Endothelial cell (in vitro differentiated cells): ENCODE measurements at places on chromosomes 1 and 21.
A peak's percentile ranks its signal among the peaks of the same experiment; 100 is the strongest.

DNA sequence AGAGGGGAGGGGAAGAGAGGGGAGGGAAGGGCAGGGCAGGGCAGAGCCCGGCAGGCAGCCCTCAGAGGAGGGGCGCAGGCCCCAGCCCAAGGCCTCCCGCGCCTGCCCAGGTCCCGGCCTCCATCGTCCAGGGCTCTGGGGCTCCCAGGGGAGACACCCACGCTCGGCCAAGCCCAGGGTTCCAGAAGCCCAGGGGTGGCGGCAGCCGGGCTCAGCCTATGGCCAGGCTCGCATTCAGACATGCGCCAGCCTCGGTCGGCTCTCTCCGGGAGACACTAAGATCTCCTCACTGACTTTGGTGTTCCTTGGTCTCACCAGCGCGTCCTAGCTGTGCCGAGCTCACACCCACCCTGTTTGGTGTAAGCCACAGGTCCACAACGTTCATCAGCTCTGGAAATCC lies 7.1 kb upstream of the ANKRD65 start:
- H3K36me3 ChIP-seq, result peaks cover 9% of the 10 kb centered on the region
- DNase-seq, result no peak
- peaks cover 22% of the 10 kb centered on the region for H3K4me1 ChIP-seq
- peaks cover 18% of the 10 kb centered on the region for H3K27me3 ChIP-seq

- no peak for DNase-seq
- H3K4me3 ChIP-seq, result no peak overlapping the region
- no peak overlapping the region for H3K27ac ChIP-seq
- no peaks in the 10 kb centered on the region for H3K4me1 ChIP-seq
These were observed 5.9 kb downstream of the ATAD3C start for GRCh38 chr1:1455366-1455884.

GRCh38 chr1:248599396-248599795 lies 1.9 kb upstream of the OR2T10 start:
- no peaks in the 10 kb centered on the region for H3K27me3 ChIP-seq
- H3K4me3 ChIP-seq, result no peak overlapping the region
- DNase-seq, result no peak
- H3K27ac ChIP-seq, result no peak overlapping the region

DNA sequence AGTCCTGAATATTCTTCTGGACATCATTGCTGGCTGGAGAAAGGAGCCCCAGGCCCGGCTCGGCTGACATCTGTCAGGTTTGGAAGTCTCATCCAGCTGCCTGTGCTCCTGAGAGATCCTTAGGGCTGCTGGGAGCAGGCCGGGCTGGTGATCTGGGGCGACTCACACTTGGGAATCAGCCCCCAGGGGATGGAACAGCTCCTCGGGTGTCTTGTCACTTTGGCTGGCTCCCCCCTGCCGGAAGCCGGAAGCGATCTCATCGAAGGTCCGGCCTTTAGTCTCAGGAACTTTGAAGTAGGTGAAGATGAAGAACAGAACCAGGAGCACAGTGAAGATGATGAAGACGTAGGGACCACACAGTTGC lies 31.8 kb downstream of the SLC2A1 start:
- DNase-seq, result no peak
- peaks cover 23% of the 10 kb centered on the region for H3K27me3 ChIP-seq
- H3K27ac ChIP-seq, result peak overlapping the region; percentile 18
- H3K36me3 ChIP-seq, result peaks cover 48% of the 10 kb centered on the region

DNA sequence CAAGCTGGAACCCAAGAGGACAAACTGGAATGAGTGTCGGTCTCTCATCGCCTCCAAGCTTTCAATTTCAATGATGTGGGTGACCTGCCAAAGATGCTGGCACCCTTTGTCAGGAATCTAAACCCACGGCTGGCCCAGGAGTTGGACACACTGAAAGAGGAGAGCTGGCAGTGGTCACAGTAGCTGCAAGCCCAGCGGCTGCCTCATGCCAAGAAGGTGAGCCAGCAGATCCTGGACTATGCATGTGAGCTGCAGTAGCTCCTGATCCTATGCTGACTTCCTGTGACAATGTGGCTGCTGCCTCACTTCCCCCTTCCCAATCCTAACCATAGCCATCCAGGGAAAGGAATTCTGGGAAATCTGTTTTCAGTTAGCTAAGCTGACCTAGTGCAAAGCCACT lies 117.0 kb upstream of the VAV3 start:
- peaks cover 5% of the 10 kb centered on the region for H3K27me3 ChIP-seq
- H3K36me3 ChIP-seq, result peaks cover 9% of the 10 kb centered on the region
- DNase-seq, result no peak

GRCh38 chr1:219460896-219461815 lies 151.7 kb downstream of the ZC3H11B start:
- no peaks in the 10 kb centered on the region for H3K36me3 ChIP-seq
- H3K4me3 ChIP-seq, result no peak overlapping the region
- H3K27ac ChIP-seq, result no peak overlapping the region
- H3K4me1 ChIP-seq, result no peaks in the 10 kb centered on the region
- peaks cover 2% of the 10 kb centered on the region for H3K27me3 ChIP-seq

DNA sequence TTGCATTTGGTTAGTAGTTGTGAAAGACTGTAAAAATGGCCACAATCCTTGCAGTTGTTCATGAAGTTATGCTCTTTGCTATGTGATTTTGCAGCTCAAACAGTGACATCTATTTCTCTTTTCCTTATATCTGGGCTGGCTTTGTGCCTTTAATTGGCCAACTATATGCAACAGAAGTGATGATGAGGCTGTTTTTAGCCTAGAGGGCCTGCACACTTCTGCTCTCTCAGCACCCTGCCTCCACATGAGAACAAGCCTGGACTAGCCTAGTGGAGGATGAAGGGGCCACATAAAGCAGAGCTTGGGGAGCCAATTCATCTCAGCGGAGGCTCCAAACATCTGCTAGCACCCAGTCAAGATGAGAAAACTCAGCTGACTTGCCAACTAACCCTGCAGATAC lies 339.8 kb downstream of the OMA1 start:
- no peaks in the 10 kb centered on the region for H3K27me3 ChIP-seq
- no peaks in the 10 kb centered on the region for H3K36me3 ChIP-seq
- H3K4me3 ChIP-seq, result no peak overlapping the region
- H3K4me1 ChIP-seq, result no peaks in the 10 kb centered on the region

GRCh38 chr1:46284597-46285564 lies 18.5 kb downstream of the LRRC41 start:
- no peak overlapping the region for H3K27ac ChIP-seq
- H3K36me3 ChIP-seq, result peaks cover 44% of the 10 kb centered on the region
- no peak overlapping the region for H3K4me3 ChIP-seq
- peaks cover 18% of the 10 kb centered on the region for H3K4me1 ChIP-seq
- DNase-seq, result no peak

GRCh38 chr1:234486858-234487840 lies 8.2 kb upstream of the TARBP1 start:
- H3K27ac ChIP-seq, result no peak overlapping the region
- peaks cover 21% of the 10 kb centered on the region for H3K4me1 ChIP-seq
- no peaks in the 10 kb centered on the region for H3K36me3 ChIP-seq
- DNase-seq, result no peak
- H3K27me3 ChIP-seq, result no peaks in the 10 kb centered on the region
- no peak overlapping the region for H3K4me3 ChIP-seq

- H3K4me1 ChIP-seq, result peaks cover 21% of the 10 kb centered on the region
- DNase-seq, result no peak
- no peak overlapping the region for H3K27ac ChIP-seq
- H3K27me3 ChIP-seq, result peaks cover 2% of the 10 kb centered on the region
These were observed 530 bp upstream of the CD244 start for GRCh38 chr1:160863061-160863773.

DNA sequence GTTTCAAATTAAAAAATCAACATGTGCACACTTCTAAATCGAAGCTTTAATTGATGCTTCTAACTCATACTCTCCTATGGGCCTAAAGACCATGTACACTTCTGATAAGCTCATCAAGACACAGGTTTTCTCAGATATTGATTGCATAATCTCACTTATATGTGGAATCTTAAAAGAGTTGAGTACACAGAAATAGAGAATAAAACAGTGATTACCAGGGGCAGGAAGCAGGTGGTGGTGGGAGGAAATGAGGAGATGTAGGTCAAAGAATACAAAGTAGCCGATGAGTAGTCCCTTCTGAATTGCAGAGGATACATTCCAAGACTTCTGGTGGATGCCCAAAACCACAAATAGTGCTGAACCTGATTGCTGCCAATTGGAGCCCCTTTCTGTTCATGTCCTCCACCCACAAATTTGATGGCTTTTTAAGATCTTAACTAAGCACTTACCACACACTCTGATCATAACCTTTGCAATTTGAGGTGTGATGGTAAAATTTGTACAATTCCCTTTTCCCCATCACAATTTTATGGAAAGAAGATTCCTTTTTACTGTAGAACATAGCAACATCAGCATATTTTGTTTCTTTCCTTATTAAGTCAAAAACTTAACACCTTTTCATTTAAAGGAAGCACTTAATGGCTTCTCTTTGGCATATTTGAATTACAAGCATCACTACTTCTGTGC lies 3.3 kb upstream of the CD1B start:
- H3K4me3 ChIP-seq, result no peak overlapping the region
- no peaks in the 10 kb centered on the region for H3K36me3 ChIP-seq
- no peak overlapping the region for H3K27ac ChIP-seq
- DNase-seq, result no peak
- H3K27me3 ChIP-seq, result no peaks in the 10 kb centered on the region
